Neural crest cell (in vitro differentiated cells): ENCODE measurements at places on chromosomes 3 and 15.

- no peak for DNase-seq
Measured at GRCh38 chr3:87179642-87180041, 47.5 kb upstream of the CHMP2B start.

DNA sequence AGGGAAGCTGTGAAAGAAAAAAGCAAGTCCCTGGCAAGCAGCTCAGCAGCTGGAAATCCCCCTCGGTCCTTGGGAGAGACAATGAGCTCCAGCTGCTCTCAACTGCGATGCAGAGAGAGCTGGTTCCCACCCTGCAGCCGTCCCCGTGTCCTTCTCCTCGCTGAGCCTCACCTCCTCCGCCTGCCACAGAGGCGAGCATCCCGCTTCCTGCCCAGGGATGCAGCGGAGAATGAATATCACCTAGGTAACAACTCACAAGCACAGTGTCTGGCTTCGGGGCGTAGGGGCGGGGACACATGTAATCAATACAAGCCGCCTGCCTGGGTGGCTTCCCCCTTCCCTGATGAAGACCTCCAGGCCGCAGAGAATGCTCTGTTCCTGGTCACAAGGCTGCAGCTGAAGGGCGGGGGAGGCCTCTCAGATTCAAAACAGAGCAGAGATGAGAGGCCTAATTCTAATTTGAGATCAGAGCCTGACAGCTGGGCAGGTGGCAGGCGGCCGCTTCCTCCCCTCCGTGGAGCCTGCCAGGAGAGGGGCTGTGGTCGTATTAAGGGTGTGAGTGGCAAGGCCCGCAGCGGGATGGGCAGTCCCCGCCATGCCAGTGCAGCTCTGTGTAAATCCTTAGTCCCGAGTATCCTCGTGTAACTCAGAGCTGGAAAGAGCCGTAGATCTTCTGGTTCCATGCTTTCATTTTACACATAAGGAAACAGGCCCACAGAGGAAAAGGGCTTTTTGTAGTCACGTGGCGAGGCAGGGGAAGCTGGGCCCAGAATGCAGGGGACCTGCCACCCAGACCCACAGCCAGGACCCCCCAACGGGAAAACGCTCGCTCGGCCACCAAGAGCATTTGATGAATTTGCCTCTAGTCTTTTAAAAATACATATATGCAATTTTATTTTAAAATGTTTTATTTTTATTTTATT is 24.3 kb downstream of the ZDHHC19 start:
- DNase-seq, result peak; percentile 45

DNA sequence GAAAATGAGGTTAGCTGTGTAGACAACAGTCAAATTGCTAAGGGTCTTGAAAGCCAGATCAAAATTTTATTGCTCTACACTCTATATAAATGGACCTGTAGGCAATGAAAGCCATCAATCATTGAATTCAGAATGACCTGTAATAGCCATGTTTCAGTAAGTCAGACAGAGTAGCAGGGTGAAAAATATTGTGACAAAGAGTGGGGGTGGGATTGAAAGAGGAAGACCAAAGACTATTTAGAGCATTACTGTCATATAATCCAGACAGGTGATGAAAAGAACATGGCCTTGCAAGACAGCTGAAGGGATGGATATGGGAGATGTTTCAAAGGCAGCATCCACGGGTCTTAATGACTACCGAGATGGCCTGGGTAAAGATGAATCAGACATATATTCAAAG is 22.2 kb downstream of the IFT57 start:
- no peak for DNase-seq

- no peak for DNase-seq
Measured at GRCh38 chr3:144521131-144521530, 549.5 kb downstream of the DIPK2A start.

GRCh38 chr3:113247675-113248458 is 36.5 kb downstream of the BOC start:
- DNase-seq, result no peak

DNA sequence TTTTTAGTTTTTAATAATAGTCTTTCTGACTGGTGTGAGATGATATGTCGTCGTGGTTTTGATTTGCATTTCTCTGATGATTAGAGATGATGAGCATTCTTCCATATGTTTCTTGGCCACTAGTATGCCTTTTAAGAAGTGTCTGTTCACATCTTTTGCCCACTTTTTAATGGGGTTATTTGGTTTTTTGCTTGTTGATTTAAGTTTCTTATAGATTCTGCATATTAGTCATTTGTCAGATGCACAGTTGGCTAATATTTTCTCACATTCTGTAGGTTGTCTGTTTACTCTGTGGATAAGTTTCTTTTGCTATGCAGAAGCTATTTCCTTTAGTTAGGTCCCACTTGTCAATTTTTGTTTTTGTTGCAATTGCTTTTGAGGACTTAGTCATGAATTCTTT is 185.4 kb downstream of the SUCNR1 start:
- DNase-seq, result no peak
